ENCODE measurements at places on chromosomes 5 and 9.

DNA sequence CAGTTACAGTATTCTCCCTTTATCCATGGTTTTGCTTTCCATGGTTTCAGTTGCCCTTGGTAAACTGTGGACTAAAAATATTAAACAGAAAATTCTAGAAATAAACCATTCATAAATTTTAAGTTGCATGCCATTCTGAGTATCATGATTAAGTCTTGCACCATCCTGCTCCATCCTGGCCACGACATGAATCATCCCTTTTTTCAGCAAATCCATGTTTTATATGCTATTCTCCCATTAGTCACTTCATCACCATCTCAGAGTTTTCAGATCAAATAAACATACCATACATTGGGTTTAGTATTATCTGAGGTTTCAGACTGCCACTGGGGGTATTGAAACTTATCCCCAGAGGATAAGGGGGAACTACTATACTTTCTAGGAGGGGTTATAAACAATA is 234.4 kb upstream of the ATP10B start:
- DNase-seq = no peak

DNA sequence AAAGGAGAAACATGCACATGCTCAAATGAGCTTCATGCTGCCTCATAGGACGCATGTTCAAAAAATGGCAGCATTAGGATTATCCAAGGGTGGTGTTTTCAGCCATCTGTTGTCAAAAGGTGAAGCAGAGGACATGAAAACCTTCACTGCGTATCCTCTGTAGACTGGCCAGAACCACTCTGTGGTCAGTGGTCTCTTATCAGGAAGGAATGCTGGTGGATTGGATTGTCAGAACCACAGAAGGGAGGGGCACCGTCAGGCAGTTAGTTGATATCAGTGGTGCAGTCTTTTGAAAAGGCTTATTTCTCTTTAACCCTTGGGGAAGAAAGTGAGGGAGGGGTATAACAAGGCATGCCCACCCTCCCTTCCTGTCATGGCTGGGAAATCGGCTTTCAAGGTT is 100.1 kb downstream of the FBXL7 start:
- no peak for DNase-seq

DNA sequence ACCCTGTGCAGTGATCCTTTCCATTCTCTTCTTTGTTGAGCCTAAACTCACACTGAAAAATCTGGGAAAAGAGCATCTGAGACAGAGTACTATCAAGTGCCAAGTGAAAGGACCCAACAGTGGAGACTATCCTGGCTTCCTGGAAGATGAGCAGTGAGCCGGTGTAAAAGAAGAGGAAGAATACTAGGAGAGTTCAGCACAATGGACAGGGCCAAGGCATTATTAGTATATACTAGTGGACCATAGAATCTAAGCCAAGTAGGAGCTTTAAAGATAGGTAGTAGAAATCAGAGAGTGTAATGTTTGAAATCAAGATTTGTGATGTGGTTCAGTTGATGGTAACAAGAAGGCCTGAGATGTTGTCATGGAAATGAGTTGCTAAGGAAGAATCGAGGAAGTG is 140.8 kb downstream of the CAMK4 start:
- no peak for DNase-seq

- no peak for DNase-seq
Observed at GRCh38 chr5:79552984-79553383, 39.0 kb upstream of the HOMER1 start.

- DNase-seq = no peak
Observed at GRCh38 chr5:116378007-116378776, 196.4 kb downstream of the SEMA6A start.

DNA sequence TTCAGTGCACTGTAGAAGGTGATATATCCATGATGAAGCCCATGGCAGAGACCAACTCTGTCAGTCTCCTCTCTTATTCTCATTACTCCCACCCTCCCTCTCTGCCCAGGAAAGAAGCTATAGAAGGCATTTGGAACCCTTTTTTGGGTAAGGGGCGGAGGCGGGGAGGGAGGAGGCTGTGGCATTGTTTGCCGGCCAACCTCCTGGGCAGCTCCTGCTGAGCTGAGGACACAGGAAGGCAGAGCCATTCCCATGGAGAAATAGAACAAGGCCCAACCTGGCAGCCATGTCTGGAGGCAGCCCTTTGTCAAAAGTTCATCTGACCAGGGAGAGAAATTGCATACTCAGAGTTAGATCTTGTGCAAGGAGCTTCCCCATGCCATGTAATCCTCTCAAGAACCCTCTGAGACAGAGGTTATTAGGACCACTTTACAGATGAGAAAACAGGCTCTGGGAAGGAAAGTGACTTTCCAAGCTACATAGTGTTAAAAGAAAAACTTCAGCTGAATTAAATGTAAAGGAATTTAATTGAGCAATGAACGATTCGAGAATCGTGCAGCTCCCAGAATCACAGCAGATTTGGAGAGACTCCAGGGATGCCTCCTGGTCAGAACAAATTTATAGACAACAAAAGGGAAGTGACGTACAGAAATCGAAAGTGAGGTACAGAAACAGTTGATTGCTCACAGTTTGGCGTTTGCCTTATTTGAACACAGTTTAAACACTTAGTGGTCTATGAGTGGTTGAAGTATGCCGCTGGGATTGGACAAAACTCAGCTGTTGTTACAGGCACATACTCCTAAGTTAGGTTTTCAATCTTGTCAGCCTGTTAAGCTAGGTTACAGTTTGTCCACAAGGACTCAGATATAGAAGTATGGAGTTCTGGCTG is 158.6 kb downstream of the MELK start:
- DNase-seq = no peak

DNA sequence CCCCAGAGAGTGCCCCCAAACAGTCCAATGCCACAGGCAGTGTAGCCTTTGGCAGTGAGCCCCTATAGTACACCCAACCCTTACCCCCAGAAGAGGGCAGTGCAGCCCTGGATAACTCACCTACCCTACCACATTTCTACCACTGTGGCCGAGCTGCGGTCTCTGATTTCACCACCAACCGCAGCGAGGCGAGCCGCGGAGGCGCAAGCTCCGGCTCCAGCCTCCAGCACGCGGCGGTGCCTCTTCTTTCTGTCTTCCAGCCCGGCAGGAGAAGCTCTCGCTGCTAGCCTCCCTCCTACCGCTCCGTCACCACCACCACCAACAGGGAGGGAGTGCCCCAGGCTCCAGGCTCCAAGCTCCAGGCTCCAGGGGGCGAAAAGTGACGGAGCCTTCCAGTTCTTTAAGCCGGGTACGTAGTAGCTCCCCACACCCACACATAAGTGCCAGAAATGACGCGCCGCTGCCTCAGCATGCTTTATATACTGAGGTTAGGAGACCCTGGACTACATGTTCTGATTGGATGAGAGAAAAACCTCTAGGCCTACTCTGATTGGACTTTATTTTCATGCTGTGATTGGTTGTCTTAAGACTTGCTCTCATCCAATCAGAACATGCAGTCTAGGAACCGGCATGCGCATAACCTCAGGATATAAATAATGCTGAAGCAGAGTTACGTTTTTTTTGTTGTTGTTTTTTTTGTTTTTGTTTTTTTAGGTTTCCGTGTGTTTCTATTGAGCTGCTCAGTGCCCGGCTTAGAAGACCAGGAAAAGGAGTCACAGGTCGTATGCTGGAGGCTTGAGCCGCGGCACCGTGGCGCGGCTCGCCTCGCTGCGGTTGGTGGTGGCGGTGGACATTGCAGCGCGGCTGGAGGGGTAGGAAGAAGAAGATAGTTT is at the start of gene PCAT7:
TSS of gene PCAT7 (plus strand) at position 645 of the 893 bp plus-strand sequence.
- no peak for DNase-seq

GRCh38 chr5:89147031-89147430 is 264.0 kb upstream of the MEF2C start:
- no peak for DNase-seq

DNA sequence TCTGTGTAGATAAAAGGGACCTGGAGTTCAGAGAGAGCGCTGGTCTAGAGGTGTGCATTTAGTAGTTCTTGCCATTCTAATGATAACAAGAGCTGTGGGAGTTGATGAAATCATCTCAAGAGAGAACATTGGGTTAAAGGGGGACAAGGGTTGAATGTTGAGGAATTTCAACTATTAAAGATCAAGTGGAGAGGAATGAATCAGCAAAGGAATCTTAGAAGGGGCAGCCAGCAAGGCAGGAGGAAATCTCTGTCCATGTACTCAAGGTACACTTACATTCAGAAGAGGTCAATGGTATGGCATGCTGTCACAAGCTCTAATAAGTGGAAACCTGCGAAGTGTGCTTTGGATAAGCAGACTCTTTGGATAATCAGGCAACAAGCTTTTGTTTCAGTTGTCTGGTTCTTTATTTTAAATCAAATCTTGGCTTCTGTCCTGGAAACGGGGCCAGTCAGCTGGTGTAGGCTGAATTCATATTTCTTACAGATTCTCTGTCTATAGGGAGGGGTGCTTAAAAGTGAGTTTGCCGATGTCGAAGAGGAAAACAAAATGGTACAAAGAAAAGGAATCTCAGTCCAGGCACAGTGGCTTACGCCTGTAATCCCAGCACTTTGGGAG is 320.5 kb upstream of the CD180 start:
- DNase-seq = no peak

DNA sequence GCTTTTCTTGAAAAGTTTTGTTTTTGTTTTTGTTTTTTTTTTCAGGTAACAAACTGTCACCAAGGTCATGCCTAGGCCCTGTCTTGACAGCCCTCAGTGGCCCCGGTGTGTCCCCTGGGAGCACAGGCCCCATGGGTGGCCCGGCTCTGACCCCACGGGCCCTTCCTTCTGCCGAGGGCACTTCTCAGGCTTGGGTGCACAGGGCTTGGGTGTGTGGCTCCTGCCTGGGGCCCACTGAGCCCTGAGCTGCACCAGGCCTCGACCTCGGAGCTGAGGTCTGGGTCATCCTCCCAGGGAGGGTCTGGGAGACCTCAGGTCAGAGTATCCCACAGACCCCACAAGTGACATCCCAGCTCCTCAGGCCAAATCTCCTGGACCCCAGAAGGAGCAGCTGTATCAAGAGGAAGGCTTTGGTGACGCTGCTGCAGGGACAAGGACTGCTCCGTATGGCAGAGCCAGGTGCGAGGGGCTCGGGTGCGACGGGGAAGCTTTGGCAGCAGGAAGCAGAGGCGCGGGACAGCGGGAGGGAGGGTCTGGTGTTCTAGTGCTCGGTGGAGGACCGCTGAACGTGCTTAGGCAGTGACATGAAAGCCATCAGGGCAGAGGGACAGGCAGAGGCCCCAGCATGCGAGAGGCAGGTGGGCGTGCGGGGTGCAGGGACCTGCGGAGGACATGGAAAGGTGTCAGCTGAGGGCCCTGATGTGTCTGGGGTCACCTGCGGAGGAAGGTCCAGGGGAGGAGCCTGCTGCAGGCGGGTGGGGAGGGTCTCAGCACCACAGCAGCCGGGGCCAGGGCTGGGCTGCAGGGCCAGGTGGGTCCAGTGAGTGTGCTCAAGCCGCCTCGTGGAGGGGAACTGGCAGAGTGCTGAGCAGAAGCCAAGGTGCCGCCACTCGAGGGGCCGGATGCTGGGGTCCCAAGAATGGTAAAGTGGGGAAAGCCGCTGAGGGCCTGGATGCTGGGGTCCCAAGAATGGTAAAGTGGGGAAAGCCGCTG is 18.4 kb upstream of the SLC9A3 start:
- DNase-seq = no peak

GRCh38 chr5:160616712-160617497 is 195.2 kb downstream of the PTTG1 start:
- no peak for DNase-seq

GRCh38 chr5:73911761-73912393 is 285.9 kb downstream of the ARHGEF28 start:
- no peak for DNase-seq

DNA sequence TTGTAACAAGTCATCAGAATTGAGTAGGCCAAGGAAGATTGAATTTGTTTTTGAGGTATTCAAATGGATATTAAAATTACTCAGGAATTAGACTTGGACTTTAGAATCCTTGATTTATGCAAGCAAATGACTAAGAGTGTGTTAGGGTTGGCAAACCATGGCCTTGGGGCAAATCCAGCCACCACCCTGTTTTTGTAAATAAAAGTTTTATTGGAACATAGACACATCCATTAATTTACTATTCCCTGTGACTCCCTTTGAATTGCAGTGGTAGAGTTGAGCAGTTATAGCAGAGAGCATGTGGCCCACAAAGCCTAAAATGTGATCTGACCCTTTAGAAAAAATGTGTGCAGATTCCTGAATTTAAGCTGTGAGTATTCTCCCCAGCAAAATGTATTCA is 115.6 kb downstream of the WDR70 start:
- DNase-seq = no peak

DNA sequence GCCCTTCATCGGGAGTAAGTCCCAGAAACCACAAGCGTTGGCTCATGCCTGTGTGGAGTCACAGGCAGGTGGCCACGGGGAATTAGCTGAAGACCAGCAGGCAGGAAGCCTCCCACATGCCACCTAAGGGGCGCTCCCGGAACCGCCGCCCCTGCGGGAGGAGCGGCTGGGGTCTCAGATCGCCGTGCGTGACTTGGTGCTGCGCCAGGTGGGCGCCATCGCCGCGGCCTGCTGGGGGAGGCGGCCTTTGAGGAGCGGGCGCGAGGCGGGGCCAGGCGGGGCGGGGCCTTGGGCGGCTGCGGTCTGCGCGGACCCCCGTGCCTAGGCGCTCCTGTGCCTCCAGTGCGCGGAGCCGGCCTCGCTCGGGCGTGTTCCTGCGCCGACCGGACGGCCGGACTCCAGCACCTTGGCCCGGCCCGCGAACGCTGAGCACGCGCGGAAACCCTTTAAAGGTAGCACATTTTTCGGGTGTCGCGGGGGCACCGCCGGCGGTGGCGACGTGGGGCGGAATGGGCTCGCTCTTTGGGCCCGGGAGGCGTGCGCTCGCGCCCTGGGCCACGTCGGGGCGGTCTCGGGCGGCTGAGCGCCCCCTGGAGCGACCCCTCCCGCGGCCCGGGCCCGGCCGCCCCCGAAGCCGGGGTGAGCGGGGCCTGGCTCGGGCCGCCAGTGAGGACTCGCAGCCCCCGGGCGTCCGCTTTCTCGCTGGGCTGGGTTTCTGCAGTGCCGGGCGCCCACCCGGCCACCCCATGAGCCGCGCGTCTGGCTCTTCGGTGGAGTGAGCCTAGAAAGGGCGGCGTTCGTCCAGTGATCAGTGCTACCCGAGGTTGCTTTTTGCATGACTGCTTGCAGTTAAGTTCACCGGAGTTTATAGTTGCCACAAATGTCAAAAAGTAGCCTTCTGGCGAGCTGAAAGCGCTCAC is 24.5 kb downstream of the LECT2 start:
- no peak for DNase-seq

DNA sequence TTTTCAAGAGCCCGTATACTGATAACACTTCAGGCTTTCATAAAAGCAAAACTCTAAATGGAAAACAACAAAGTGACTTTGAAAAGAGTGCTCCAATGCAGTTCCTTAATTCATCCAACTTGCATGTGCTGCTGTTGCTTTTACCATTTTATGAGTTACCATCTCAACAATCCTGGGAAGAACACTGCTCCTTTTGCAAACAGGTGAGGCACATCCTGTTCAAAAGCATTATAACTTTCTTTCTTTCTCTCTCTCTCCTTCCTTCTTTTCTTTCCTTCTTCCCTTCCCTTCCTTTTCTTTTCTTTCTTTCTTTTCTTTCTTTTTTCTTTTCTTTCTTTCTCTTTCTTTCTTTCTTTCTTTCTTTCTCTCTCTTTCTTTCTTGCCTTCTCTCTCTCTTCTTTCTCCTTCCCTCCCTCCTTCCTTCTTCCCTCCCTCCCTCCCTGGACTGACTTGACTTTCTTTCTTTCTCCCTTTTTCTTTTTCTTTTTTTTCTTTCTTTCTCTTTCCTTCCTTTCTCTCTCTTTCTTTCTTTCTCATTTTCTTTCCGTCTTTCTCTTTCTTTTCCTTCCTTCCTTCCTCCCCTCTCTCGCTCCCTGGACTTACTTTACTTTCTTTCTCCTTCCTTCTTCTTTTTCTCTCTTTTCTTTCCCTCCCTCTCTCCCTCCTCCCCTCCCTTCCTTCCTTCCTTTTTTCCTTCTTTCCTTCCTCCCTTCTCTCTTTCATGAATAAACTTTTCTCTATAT is 11.2 kb upstream of the PARP8 start:
- DNase-seq = no peak

- DNase-seq = no peak
Observed at GRCh38 chr9:127791085-127791484, 5.3 kb downstream of the CDK9 start.

All from activated T-cell treated with anti-CD3 and anti-CD28 coated beads for 1 hour (primary cell).